ENCODE measurements at places on chromosomes 1 and 21.
A peak's percentile ranks its signal among the peaks of the same experiment; 100 is the strongest.

DNA sequence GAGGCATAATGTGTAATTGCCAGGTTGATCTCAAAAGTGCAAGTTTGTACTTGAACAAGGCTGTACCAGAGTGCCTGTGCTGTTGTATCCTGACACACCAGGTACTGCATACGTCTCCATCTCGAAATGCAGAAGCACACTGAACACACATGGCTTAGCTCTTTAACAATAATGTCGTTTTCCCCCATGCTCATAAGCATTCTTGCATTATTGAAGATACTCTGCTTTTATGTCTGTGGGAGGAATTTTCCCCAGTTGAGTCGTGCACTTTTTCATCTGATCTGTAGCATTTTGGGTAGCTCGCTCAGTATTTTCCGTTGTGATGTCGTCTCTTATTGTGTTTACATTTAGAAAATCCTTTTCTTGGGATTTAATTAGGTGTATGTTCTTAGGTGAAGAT is 98.7 kb downstream of the PCBP3 start:
- no peak for DNase-seq

- no peak for DNase-seq
Observed at GRCh38 chr1:226985239-226985838, 45.2 kb downstream of the COQ8A start.

DNA sequence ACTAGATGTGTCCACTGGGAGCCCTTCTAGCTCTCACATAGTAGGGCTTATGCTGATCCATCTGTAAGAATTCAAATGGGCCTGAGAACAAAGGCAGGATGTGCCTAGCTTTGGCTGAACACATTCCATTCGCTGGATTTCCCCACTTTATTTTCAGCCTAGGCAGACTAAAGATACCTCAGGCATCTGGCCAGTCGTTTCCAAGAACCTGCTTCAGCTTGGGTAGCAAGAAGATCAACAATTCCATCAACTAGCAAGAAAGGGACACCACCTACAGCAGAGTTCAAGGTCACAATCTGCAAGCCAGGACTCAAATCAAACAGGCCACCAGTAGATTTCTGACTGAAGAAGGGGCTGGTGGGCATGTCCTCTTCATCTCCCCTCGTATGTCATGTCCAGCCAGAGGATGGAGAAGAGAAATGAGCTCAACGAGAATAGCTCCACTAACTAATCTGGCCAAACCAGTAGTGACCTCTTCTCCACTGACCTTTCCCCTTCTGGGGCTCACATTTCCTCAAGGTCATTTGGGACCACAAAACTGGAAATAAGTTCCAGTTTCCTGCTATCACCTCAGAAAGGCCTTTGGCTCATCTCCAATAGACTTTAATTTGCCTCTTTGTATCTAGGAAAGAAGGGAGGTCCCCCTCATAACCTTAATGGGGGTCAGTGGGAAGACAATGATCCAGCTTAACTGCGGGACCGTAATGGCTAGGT is 14.2 kb downstream of the TXNIP start:
- DNase-seq: peak; percentile 74

GRCh38 chr1:202588503-202589189 is 121.6 kb downstream of the SYT2 start:
- DNase-seq: no peak

GRCh38 chr1:154768456-154769125 is 101.5 kb downstream of the KCNN3 start:
- DNase-seq: peak; percentile 25

DNA sequence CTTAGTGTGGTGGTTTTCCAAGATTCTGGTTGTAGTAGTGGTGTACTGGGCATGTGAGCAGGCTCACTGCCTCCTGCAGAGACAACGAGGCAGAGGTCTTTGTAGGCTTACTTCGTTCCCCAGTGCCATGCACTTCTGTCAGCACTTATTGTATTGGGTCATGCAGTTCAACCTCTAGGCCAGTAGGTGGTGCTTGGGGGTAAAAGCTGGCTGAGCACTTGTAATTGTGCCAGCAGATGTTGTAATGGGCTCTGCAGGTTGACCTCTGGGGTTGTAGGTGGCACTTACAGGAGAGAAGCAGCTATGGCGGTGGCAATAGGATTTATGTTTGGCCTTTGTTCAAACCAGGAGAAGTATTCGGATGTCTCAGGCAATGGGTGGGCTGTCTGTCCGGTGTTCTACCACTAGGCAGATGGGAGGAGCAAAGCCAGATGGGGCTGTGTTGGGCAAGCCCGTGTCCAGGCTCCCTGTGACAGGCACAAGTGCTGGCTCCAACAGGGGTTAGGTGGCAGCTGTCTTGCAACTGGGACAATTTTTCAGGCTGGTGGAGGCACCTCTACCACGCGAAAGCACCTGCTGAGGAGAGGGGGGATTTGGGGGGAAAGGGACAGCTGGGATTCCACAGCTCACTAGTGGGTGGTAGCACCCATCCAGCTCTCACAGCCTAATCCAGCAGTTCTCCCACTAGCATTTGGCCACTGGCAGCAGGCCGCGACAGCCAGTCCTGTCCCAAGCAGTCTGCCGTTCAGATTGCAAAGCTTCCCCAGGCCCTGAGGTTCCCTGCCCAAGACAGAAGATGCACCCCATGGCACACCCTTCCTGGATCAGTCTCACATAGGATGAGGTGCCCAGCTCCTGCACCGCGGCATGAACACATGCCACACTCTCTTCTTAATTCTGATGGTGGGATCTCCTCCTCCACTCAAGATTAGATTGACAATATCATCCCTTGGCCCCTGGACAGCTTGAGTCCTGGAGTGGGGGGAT is 274.5 kb downstream of the CTH start:
- peak; percentile 78 for DNase-seq
